ENCODE measurements at places on chromosomes 7 and 10.

GRCh38 chr7:157973971-157974677, 613.5 kb downstream of the PTPRN2 start:
- no peak for DNase-seq

GRCh38 chr10:116761883-116762282, 19.5 kb upstream of the HSPA12A start:
- no peak for DNase-seq

GRCh38 chr10:123796736-123797135, 94.9 kb downstream of the CPXM2 start:
- no peak for DNase-seq

DNA sequence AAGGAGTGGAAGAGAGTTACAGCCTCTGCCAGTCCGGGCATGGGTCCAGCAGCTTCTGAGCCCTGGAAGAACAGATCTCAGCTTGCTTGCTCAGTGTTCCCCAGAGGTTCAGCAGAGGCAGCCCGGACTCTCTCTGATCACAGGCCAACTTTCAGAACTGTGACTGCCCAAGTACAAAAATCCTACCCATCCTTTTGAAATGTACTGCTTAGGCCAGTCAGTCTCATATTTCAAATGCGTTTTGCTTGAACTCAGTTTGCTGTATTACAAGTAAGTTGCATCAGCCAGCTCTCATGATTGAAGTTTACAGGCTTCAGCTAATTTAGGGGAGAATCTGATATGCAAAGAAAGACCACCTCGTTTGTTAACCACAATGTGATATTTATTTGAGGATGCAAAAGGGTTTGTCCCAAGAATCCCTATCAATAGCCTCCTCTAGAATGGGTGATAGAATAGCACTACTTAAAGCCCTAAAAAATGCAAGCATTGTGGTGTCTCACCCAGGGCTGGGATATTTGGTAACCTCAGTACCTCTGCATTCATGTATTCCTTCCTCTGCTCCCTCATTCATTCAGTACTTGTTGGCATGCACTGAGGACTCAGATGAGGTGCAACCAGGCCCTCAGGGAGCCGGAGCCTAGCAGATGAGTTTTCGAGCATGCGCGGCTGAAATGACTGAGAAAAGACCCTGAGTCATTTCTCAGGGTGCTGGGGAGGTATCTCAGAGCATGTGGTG, 7.0 kb downstream of the AIMP2 start:
- DNase-seq = no peak

DNA sequence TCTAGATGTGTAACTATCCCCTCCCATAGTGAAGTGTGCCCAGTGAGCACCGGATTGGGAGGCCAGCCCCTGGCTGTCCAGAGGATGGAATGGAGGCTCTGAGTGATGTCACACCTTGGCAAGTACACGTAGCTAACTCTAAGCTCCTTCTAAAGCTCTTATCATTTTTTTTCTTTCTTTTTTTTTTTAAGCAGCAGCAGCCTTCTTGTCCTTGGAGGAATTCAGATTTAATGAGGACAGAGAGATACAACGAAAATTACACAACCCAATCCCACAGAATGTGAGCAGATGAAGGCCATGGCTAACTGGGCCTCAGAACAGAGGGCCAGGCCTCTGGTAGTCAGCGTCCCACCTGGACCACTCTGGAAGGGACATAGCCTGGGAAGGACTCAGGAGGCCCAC, 11.3 kb downstream of the TNS3 start:
- DNase-seq = no peak

GRCh38 chr10:13922586-13922985, 335.8 kb downstream of the PRPF18 start:
- no peak for DNase-seq

- DNase-seq = no peak
Measured at GRCh38 chr7:70775570-70776156, 356.3 kb upstream of the GALNT17 start.

- DNase-seq = no peak
Measured at GRCh38 chr10:130885021-130885655, 426.4 kb downstream of the TCERG1L start.

GRCh38 chr7:85004402-85004801, 182.5 kb downstream of the SEMA3D start:
- no peak for DNase-seq

DNA sequence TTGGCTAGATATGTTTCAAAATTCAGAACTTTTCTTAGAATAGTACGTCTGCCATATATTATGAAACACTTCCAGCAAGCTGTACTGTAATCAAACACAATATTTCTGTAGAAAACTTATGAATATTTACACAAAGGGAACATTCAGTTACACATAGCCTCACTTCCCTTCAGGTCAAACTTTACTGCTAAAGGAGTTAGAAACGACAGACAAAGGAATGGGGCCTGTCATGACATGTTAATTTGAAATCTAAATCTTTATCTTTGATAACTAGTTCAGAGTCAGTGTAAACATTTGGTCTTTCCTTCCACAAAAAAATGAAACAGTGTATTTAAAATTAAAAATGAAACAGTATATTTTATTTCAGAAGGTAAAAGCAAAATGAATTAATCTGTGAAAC, 1.0 kb upstream of the CROT start:
- no peak for DNase-seq

DNA sequence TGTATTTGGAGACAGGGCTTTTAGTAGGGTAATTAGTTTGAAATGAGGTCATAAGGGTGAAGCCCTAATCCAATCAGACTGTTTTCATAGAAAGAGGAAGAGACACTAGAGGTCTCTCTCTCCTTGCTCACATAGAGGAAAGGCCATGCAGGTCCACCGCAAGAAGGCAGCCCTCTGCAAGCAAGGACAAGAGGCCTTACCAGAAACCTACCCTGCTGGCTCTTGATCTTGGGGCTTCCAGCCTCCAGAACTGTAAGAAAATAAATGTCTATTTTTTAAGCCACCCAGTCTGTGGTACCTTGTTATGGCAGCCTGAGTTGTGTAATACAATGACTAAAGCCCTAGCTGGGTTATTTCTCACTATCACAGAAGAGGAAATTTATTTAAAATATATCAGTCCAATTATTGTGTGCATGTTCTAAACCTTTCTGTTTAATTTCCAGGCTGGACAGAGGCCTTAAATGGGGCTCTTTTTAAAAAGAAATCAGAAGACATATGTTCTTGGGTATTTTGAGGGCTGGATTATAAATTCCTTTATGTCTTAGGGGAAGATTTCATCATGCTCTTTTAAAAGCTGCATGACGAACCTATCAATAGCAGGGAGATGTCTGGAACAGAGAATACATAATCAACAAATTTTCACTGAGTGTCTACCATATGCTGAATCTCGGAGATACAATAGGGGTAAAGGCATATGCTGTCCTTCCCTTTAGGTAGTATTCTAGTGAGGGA, 12.9 kb upstream of the TMEM26 start:
- no peak for DNase-seq

- DNase-seq = no peak
Measured at GRCh38 chr10:6328699-6329423, 126.1 kb downstream of the PFKFB3 start.

- no peak for DNase-seq
Measured at GRCh38 chr7:108004220-108005142, 1.5 kb upstream of the LAMB1 start.

- no peak for DNase-seq
Measured at GRCh38 chr7:19455623-19456022, 253.2 kb downstream of the POLR1F start.

GRCh38 chr10:49833168-49833567, 71.0 kb upstream of the OGDHL start:
- no peak for DNase-seq

GRCh38 chr10:112461029-112461887, 14.2 kb downstream of the VTI1A start:
- DNase-seq = peak; percentile 46

GRCh38 chr7:92781117-92781720, 55.2 kb downstream of the CDK6 start:
- DNase-seq = no peak

- DNase-seq = no peak
Measured at GRCh38 chr10:84221916-84222315, 3.4 kb downstream of the LRIT2 start.

DNA sequence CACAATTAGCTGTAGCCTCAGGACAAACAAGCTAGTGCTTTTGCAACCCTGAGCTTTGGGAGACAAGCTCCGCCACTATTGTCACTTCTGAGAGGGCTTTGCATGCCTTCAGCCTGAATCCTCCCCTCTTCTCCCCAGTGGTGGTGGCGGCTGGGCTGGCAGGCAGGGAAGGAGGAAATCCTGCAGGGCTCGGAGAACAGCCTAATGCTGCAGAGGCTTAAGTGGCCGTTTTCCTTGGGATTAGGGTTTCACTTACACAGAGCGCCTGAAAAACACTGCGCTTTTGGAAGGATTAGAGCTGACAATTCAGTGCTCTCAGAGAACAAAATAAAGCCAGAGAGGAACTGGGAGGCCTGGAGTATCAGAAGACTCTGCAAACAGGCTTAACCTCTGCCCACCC, 71.3 kb downstream of the PAX2 start:
- no peak for DNase-seq

- DNase-seq = no peak
Measured at GRCh38 chr10:96482815-96483588, 30.7 kb downstream of the TLL2 start.

DNA sequence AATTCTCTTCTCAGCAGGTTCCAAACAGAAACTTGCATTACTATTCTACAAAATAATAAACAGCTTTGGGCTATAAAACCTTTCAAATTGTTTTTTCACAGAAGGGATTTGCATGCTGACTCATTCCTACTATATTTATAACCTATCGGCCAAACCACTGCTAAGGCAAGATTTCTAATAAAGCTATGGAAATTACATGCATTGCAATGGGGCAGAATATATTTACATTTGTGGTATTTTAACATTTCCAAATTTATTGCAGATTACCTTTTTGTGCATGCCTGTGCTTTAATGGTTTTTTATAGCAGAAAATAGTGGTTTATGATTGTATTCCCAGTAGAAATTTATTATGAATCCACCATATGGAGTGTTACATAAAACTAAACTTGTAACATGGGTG, 69.0 kb upstream of the NPVF start:
- DNase-seq = no peak

- no peak for DNase-seq
Measured at GRCh38 chr10:110556969-110557601, 10.4 kb upstream of the SMC3 start.

DNA sequence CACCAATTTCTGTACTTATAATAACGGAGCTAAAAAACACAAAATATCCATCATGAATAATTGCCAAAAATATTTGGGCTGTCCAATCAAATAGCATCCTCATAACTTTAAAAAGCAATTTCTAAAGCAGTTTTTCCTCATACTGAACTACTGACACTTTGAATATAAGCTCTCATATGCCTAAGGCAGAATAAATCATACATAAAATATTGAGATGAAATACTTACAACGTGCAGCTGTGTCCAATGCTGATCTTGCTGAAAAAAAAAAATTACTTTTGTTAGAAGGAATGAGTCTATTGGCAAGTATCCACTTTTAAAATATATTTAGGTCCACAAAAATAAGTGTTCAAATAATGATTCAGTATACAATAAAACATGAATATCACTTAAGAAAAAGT, 24.2 kb downstream of the FAM3C start:
- DNase-seq = no peak

DNA sequence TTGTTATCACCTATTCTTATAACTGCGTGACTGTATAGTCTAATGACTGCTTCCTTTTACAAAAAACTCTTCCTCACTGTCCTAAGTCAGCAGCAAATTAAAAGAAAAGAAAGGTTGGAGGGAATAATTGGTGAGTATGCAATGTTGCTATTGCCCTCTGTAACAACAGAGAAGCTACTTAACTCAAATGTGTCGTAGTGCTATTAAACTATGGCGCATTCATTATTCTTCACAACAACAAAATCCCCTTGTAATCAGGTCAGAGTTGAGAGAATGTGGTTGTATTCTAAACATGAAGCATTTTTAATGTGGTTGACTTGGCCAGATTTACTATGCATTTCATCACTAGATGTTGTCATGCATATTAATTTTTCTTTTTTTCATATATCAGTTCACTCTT, 897.8 kb upstream of the PHF14 start:
- no peak for DNase-seq

DNA sequence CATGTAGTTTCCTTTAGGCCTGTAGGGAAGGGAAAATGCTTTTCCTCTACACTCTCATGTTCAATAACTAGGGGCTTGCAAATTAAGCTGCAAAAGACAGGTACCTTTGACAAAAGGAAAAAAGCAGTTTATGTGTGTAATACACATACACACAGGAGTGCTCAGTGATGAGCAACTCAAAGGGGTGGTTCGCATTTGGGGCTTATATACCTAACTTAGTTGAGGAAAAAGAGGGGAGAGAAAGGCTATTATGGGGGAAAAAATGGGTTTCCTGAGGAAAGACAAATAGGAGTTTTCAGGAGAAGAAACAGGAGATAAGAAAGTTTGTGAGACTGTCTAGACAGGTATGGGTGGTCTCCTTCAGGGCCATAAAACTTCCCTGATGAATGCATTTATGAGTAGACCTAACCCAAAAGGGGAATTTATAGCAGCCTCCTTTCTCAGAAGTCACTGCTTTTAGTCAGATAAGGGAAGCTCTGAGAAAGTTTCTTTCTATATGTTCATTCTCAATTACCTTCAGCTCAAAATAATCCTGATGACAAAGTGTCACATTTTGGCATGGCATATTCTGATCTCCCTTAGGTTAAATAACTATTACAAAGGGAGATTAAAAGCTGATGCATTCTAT, 55.2 kb upstream of the EZH2 start:
- no peak for DNase-seq

GRCh38 chr10:73586583-73586984, 4.6 kb downstream of the USP54 start:
- no peak for DNase-seq

GRCh38 chr10:131025333-131025732, 286.2 kb downstream of the TCERG1L start:
- DNase-seq = no peak

DNA sequence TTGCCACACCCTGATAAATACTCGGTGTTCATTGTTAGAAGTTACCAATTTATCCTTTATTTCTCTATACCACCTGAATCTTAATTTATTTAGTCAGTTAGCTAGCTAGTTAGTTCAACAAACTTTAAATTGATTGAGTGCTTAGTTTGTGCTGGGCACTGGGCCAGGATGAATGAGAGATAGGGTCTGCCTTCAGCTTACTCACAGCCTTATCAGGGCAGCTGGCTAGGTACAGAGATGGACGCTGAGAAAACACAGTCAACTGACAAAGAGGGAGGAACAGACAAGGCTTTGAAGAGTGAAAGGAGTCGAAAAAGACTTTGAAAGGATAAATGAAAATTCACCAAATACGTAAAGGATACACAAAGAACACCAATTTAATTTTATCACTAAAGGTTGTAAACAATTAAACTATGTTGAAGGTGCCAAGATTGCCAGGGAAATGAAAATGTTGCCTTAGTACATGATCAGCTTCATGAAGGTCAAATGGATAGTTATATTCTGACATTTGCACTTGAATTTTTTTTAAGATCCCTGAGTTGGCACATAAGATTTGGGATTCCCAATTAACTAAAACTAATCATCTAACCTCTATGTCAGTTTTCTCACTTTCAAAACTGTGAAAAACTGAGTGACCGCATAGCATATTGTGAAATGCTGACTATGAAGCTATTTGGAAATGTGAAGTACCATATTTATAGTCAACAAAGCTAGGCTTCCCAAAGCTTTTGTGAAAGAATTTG, 2.1 kb downstream of the CAV2 start:
- no peak for DNase-seq
